ENCODE measurements at places on chromosomes 1 and 21.

- no peak for DNase-seq
These were observed 38.2 kb upstream of the TSPAN2 start for GRCh38 chr1:115127539-115127938.

GRCh38 chr21:42032968-42033367, 22.8 kb upstream of the ZBTB21 start:
- no peak for DNase-seq

DNA sequence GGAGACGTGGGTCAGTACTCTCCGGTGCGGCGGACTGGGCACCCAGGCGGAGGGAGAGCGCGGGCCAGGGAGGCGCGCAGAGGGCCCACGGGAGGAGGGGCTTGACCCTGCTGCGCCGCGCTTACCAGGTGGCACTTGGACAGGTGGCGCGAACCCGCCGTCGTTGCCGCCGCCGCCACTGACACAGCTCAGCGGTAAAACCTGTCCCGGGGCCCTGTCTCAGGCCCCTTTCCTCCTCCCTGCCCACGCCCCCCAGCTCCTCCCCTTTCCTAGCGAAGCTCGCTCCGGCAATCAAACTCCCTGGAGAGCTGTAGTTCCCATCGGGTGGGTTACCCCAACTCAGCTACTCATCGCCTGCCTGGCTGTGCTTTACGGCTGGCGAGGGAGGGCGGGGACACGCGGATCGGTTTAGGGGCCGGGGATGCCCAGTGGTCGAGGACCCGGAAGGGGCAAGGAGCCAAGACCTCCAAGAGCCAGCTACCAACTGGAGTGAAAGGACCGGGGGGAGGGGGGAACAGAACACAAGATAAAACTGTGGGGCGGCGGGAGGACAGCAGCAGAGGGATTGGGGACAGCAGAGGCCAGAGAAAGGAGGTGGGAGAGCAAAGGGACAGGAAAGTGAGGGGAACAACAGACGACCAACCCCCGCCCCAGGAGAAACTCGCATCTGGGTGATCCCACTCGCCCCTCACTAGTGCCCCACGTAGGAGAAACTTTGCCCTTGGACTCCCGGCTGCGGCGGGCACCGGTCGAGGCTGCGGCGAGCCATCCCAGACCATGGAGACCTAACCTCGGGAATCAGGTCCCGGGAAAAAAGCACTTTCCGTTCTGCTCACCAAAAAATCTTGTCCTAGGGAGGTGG, 2.9 kb downstream of the GFI1 start:
- DNase-seq = no peak

DNA sequence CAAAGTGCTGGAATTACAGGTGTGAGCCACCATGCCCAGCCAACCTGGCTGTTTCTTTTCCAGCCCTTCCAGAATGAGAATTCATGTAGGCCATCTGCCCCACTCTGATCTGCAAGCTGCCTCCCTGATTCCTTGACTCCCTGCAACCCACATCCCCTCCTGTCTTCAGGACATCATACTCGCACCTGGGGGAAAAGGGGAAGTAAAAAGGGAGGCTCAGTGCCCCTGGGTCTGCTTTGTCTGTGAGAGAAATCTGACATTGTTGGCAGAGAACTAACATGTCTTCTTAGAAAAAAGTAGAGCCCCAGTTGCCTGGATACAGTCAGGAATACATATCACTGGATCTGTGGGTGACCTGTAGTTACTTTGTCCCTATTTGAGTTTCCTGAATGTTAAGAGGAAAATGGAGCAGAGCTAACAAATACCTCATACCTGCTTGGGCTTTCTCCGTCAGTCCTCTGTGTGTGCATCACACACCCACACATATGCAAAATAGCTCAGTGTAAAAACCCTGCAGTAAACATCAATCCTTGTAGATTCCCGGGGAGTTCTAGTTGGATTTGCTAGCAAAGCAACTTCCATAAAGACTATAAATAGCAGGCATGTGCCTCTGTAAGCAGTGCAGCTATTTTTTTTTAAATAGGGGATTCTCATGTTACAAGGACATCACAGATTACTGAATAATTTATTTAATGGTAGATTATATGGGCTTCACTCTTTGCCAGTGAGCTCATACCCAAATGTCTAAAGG, 62.9 kb downstream of the TEX35 start:
- no peak for DNase-seq

DNA sequence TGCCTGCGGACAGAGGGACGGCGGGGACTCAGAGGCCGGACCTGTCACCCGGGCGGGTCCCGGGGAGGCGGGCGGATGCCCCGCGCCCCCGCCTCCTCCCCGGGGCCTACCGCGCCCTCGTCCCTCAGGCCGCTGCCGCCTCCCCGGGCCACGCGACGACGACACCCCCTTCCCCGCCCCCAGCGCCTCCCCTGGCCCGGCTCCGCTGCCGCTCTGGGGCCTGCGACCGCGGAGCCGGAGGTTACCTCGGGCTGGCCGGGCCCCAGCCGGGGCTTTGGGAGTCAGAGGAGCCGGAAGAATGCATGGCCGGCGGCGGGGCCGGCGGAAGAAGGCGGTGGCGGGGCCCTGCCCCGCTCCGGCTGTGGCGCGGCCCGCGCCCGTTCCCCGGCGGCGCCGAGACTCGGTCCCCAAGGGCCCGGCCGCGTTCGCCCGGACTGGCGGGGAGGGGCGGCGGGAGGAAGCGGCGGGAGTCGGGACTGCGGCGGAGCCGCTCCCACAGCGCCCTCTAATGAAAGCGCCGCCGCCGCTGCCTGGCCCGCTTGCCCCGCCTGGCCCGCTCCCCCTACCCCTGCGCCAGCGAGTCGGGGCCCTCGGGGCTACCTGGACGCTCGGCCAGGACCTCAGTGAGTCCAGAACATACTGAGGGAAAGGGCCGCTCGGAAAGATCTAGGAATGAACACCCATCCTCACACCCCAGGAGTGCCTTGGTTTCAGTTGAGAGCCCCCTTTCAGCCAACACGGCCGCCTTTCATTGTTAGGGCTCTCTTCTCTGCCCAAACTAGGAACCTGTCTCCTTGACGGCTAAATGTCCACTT, at the start of gene LPGAT1:
Gene LPGAT1, minus strand, starts transcription at position 436 of the 815 bp plus-strand sequence. CDS start 1,467 bp downstream, outside the sequence.
- DNase-seq = peak; percentile 77
